ENCODE measurements at places on chromosomes 3 and 15.
A peak's percentile ranks its signal among the peaks of the same experiment; 100 is the strongest.

- no peak for DNase-seq
These were observed 29.6 kb downstream of the FEZF2 start for GRCh38 chr3:62343755-62344154.

GRCh38 chr15:60648928-60649679, 170.2 kb upstream of the ICE2 start:
- DNase-seq, result no peak

- peak; percentile 60 for DNase-seq
These were observed 258.9 kb upstream of the THBS1 start for GRCh38 chr15:39321977-39322376.

GRCh38 chr3:52171514-52172261, 17.5 kb upstream of the POC1A start:
- DNase-seq, result no peak

- no peak for DNase-seq
These were observed 94.9 kb downstream of the NTRK3 start for GRCh38 chr15:88161636-88162035.
